ENCODE measurements at places on chromosomes 16 and 17.

- no peak for DNase-seq
Measured at GRCh38 chr17:27521281-27522027, 65.2 kb downstream of the KSR1 start.

DNA sequence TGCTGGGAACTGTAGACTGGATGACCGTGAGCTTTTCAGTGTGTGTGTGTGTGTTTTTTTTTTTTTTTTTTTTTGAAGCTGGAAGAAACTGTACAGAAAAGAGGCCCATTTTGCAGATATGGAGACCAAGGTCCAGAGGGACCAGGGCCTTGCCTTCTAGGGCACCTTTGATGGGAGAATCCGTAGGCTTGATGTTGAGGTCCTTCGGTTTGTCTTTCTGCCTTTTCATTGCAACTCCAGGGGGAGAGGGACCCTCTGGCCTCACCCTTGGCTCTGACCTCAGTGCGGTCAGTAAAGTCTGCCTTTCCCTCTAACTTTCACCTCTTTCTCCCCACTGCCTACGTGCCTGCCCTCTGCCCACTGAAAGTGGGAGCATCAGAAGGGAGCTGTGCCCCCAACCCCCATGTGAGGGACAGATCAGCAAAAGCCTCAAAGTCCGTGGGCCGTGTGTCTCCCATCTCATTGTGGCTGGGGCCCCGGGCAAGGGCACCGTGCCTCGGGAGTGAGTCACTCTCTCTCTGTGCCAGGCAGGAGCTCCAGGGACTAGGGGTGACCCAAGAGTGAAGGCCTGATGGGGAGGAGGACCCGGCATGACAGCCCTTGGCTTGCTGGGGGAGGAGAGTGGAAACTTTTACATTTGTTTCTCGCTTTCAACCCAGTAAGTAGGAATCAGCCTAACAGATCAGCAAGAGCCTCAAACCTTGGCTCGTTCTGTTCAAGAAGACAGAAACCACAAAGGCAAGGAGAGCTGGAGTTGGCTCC, 123.6 kb downstream of the CMIP start:
- peak; percentile 55 for DNase-seq

DNA sequence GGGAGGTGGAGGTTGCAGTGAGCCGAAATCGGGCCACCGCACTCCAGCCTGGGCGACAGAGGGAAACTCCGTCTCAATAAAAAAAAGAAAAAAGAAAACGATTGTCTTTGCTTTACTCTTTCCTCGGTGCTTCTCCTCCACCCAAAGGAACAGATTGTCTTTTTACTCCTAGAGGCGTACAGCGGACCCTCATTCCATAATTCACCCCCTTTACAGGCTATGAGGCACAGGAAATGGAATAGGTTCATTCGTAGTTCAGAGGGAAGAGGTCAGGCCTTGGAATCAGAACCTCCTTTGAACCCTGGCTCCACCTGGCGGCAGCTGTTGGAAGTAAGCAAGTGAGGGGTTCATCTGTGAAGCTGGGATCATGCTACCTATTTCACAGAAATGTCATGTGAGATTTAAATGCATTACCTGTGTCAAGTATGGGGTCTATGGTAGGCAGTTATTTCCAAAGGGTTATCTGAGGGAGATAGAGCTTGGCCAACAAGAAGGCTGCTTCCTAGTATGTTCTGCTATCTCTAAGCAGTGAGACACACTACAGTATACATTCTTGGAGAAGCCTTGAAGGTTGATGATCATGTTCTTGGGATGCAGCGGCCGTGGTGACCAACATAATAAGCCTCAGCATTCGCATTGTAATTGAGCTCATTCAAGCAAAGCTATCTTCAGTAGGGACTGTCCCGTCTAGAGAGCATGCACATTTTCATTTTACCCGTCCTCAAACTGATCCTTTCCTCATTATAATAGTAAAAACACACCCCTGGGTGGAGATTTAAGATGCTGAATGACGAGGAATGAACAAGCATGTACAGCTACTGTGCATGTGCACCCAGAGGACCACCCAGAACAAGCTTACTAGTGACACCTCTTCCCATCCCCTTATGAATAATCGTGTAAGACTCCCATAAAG, 18.7 kb upstream of the ZNF689 start:
- DNase-seq = no peak

GRCh38 chr17:69879576-69879975, 195.4 kb upstream of the KCNJ16 start:
- DNase-seq = no peak

- DNase-seq = no peak
Measured at GRCh38 chr16:68297908-68298307, 12.8 kb downstream of the SLC7A6OS start.

- DNase-seq = no peak
Measured at GRCh38 chr16:534135-534534, 6.6 kb downstream of the CAPN15 start.

GRCh38 chr16:84726669-84727467, 27.1 kb downstream of the USP10 start:
- DNase-seq = no peak

- no peak for DNase-seq
Measured at GRCh38 chr16:5526826-5527225, 429.2 kb upstream of the EEF2KMT start.

GRCh38 chr17:56708220-56708558, 114.7 kb downstream of the NOG start:
- DNase-seq = no peak

DNA sequence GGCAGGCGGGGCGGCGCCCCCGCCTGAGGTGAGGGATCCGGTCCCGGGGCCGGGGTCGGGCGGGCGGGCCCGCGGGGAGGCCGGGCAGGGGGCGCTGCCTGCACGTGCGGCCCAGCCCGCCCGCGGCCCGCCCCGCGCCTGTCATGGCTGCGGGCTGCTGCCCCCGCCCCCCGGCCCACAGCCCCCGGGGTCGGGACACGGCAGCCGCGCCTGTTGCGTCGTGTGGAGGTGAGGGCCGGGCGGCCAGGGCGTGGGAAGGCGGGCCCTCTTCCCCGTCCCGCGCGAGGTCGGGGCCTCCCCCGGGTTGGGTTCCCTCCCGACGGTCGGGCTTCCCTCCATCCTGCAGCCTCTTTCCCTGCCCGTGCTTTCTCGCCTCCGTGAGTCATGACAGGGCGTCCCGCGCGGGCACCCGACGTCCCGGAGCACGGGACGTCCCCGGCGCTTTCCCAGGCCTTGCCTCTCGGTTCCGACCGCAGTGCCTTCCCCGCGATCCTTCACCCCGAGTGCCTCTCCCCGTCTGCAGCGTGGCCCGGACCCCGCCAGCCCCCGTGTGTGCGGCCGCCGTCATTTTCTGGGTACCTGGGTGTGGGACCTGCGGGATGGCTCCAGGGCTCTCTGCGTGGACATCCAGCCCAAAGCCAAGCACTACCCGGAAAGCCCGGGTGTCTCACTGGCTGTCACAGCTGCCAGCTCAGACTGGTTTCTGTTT, 76.7 kb downstream of the CHD9 start:
- DNase-seq = no peak

GRCh38 chr16:64445245-64445644, 676.6 kb downstream of the CDH11 start:
- no peak for DNase-seq

GRCh38 chr16:85010446-85010930, 847 bp downstream of the ZDHHC7 start:
- no peak for DNase-seq

DNA sequence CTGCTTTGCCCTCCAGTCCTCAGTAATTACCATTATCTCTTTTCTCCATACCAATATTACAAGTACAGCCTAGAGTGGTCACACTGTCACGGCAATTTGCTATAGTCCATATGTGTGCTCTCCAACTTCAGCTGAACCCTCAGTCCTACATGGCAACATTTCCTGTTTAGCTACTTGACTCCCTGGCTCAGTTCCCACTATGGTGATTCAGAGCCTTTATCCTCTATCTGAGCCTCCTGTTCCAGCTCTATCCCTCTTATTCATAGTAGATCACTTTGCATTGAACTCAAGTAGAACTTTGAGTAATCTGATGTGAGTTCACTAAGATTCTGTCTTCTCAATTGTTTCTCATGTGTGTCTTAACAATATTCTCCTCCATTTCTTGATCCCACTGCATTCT, 43.7 kb upstream of the GOSR1 start:
- peak; percentile 37 for DNase-seq

- no peak for DNase-seq
Measured at GRCh38 chr16:22267764-22268163, 29.4 kb upstream of the POLR3E start.

DNA sequence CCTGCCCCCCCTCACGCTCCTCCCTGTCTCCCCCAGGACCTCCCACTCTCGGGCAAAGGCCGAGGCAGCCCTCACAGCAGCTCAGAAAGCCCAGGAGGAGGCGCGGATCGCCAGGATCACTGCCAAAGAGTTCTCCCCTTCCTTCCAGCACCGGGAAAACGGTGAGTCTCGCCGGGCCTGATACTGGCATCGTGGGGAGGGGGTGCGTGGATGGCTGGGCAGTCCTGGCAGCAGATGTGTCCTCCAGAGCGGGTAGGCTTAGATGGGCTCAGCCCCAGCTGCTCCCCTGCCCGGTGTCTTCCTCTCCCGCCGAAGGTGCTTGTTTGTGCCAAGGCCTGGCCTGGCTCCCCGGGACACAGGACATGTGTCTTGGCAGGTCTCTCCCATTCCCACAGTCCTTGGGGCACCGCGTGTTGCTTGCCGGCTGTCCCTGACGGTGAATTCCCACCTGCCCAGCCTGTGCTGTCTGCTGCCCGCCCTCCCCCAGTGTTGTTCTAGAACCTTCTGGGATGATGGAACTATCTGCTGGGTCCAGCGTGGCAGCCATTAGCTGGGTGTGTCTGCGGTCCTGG, 81.6 kb downstream of the KLHDC4 start:
- no peak for DNase-seq

Data from kidney epithelial cell (primary cell).